Stimulated activated naive B cell treated with anti-CD40 and anti-IgM and Interleukin-4, amounts not matched to agents 10 μg/mL and 1 μg/mL and 100 μg/mL, for 72 hours (primary cell): ENCODE measurements at places on chromosomes 1 and 21.
A peak's percentile ranks its signal among the peaks of the same experiment; 100 is the strongest.

DNA sequence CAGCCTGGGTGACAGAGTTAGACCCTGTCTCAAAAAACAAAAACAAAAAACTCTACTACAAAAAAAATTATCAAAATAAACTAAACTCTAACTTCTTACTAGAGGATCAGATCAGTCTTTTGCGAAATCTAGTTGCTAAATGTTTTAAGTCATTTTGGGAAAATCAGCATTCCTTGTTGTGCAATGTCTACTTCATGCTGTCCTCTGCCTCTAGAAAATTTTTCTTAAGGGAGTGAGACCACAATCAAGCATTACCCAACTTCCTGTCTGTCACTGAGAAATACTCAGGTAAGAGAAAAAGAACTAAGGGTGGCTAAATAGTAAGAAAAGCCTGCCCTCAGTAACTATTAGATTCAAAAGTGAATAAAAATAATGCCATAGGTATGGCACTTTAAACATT, 67.2 kb upstream of the FOXD3 start:
- no peak for DNase-seq

DNA sequence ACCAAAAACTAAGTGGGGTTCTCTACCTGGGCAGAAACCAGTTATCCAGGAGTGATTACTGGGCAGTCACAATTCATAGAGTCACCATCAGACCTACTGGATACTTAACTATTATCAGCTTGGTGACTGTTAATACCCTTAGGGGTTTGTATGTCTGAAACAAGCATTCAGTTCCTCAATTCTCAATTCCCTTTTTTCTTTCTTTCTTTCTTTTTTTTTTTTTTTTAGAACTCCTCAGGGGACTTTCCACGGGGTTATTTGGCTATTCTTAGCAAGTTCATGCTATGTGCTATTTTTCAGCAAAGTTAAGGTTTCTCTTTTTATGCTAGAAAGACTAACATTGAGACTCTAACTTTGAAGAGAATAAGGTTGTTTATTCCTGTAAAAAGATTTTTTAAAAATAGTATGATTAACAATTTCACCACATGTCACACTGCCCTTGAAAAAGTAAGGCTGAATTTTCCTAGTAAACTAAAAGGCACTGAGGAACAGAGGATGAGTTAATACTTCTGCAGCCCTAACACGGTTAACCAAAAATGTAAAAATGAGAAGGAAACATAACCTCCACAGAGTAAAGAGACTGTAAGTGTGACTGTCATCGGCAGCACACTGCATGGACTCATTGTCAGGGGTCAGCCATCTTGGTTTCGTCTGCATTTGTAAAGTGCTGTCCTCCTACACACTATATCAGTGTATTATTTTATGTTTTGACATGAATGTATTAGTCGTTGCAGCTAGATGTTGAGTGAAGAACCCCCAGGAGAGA, 310.2 kb downstream of the NTNG1 start:
- DNase-seq, result peak; percentile 35

GRCh38 chr1:156402331-156403020, 33.5 kb downstream of the RHBG start:
- no peak for DNase-seq

DNA sequence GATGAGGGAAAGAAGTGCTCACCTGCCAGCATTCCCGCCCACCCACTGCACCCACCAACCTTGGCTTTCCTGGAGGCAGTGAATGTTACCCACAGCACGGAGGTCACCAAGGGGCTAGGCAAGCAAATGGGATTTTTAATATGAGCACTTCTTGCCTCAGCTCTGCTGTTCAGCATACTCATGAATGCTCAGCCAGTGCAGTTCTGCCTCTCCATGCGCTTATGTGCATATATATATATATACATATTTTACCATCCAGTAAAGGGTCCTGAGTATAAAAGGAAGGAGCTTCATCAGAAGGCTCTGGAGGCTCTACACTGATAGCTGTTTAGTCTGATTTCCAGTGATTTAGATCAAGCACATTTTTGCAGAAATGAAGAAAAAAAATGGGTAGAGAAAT, 366.9 kb downstream of the SIPA1L2 start:
- no peak for DNase-seq

- DNase-seq, result no peak
These were observed 39.8 kb downstream of the EDARADD start for GRCh38 chr1:236433819-236434315.

GRCh38 chr1:224175617-224176016, 7.4 kb upstream of the DEGS1 start:
- DNase-seq, result no peak

- DNase-seq, result no peak
These were observed 20.3 kb downstream of the FASLG start for GRCh38 chr1:172679000-172679772.

DNA sequence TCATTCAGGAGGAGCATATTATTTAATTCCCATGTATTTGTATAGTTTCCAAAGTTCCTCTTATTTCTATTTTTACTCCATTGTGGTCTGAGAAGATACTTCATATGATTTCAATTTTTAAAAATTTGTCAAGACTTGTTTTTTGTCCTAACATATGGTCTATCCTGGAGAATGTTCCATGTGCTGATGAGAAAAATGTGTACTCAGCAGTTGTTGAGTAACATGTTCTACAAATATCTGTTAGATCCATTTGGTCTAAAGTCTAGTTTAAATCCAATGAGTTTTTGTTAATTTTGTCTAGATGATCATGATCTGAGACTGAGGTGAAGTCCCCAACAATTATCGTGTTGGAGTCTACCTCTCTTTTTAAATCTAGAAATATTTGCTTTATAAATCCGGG, 14.5 kb downstream of the PSMG1 start:
- no peak for DNase-seq

DNA sequence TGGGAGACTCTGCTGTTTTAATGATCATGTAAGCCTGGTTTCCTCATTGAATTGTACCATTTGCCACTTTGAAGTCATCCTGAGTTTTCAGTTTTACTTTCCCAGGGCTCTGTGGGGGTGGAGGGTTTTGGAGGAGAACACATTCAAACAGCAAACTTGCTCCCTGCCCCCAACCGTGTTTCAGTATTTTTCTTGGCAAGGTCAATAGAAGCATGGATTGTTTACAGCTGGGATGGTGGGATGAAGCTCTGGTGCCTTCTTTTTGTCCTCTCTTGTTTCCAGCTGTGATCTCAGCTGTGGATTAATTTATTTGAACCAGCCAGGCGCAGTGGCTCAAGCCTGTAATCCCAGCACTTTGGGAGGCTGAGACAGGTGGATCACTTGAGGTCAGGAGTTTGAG, 54.3 kb upstream of the SERBP1 start:
- no peak for DNase-seq
